ENCODE measurements at places on chromosomes 16 and 17. TPM values are rescaled to one million over a fixed set of nuclear protein-coding genes. Genes with fewer than 3 reads are reported as not detected.

The TBX21 gene
- total RNA-seq = not detected

The WFDC1 gene
- total RNA-seq = 0.31 TPM

The SYCE1L gene
- 2.8 TPM for total RNA-seq

The PRDM7 gene
- not detected for total RNA-seq

The IL21R gene
- total RNA-seq = not detected

The ZNF200 gene
- 16.3 TPM for total RNA-seq

The TMEM88 gene
- total RNA-seq = 1.9 TPM

The AIPL1 gene
- total RNA-seq = not detected

The GPR142 gene
- total RNA-seq = not detected

The ARHGAP44 gene
- total RNA-seq = 31.0 TPM

The CALB2 gene
- total RNA-seq = 17.8 TPM

The MARVELD3 gene
- not detected for total RNA-seq

The ALOX15B gene
- not detected for total RNA-seq

The MAPK7 gene
- total RNA-seq = 23.2 TPM

The MSLN gene
- total RNA-seq = not detected

The ANKRD40CL gene
- total RNA-seq = not detected

The HGS gene
- total RNA-seq = 67.9 TPM
